ENCODE measurements at places on chromosomes 16 and 17.

- DNase-seq, result no peak
Observed at GRCh38 chr16:35690413-35690812, 2231.0 kb downstream of the TP53TG3F start.

DNA sequence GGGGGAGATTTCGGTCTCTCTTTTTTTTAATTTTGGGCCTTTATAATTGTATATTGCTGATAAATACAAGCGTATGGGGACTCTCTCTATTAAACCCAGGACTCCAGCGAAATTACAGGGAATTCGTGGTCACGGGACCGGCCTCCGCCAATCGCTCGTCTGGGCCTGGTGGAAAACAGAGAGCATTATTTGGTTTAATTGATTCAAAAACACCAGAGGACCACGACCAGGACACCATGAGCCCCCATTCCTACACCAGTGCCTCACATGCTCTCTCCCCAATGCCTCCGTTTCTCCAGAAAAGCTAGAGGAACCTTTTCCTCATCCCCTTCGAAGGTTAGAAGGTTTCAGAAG, at the start of gene HOXB2:
Gene HOXB2, minus strand, starts transcription at position 88 of the 354 bp plus-strand sequence. CDS start 198 bp downstream, outside the sequence.
- no peak for DNase-seq

DNA sequence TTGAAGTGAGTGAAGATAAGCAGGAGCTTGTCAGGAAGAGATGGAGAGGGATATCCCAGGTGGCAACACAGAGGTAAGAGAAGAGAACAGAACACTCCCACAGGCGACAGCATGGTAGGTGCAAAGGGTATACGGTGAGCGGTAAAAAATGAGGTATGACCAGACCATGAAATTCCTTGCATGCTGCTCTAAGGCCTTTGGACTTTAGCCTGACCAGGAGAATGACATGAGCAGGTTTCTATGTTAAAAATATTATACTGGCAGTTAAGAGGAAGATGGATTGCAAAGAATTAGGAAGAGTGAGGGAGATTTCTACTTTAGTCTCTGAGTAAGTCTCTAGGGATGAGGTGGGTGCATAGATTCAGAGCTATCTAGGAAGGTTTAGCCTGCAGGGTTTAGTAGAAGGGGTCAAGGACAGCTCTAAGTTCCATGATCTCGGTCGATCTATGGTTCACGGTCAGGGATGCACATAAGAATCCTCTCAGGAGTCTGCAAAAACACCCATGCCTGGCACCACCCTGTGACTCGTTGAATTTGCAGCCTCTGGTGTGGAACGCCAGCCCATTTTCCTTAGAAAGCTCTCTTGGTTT, 65.7 kb downstream of the HLF start:
- DNase-seq, result no peak

- DNase-seq, result peak; percentile 97
Observed at GRCh38 chr17:77494664-77495435, 354.1 kb downstream of the SEC14L1 start.

- no peak for DNase-seq
Observed at GRCh38 chr16:64133366-64133765, 988.5 kb downstream of the CDH11 start.

GRCh38 chr16:49150341-49150740, 131.3 kb downstream of the CBLN1 start:
- DNase-seq, result no peak

DNA sequence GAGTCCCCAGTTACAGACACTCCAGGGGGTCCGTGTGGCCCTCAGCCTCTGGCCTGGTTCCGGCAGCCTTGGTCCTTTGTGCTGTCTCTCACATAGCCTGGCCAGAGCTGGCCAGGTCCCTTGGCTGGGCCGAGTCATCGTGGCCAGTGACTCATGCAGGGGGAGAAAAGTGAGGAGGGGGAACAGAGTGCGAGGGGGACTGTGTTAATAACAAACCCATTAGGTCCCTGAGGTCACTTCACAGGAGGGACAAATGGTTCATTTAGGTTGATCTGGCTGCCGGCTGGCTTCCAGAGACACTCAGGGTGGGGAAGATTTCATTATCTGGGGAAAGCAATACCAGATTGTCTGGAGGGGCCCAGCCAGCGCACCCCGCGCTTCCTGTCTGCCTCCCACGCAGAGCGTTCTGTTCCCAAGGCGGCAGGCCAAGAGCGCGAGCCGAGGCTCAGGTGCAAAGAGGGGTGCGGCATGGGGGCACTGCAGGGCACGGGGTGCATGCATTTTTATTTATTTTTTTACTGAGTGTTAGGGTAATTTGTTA, 223.1 kb downstream of the SEC14L1 start:
- no peak for DNase-seq

- no peak for DNase-seq
Observed at GRCh38 chr17:8393470-8394231, 4.0 kb downstream of the RNF222 start.
